ENCODE measurements at places on chromosomes 6 and 20.

DNA sequence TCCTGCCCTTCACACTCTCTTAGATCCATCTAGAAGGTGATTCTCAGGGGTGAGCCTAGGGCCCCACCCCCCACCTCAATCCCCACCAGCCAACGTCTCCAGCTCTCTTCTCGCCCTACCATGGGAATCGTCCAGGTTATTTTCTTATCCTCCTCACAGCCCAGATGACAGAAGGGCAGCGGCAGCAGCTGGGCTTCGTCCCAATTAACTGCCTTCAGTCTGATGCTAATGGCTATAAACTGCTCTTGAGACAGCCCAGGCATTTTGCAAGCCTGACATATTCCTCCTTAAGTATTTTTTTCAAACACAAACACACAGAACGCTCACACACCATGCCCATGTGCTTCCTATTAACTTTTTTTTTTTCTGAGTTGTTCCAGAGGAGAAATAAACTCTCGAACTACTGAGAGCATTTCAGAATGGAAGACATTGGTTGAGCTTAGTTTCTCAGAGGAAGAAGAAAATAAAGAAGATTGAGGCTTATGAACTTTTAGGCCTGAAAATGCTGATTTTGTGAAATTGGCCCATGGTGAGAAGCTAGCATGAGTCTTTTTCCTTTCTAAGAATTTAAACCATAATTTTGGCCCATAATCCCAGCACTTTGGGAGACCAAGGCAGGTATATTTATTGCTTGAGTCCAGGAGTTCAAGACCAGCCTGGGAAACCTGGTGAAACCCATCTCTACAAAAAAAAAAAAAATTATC is 124.6 kb downstream of the EYA2 start:
- peak; percentile 38 for DNase-seq

DNA sequence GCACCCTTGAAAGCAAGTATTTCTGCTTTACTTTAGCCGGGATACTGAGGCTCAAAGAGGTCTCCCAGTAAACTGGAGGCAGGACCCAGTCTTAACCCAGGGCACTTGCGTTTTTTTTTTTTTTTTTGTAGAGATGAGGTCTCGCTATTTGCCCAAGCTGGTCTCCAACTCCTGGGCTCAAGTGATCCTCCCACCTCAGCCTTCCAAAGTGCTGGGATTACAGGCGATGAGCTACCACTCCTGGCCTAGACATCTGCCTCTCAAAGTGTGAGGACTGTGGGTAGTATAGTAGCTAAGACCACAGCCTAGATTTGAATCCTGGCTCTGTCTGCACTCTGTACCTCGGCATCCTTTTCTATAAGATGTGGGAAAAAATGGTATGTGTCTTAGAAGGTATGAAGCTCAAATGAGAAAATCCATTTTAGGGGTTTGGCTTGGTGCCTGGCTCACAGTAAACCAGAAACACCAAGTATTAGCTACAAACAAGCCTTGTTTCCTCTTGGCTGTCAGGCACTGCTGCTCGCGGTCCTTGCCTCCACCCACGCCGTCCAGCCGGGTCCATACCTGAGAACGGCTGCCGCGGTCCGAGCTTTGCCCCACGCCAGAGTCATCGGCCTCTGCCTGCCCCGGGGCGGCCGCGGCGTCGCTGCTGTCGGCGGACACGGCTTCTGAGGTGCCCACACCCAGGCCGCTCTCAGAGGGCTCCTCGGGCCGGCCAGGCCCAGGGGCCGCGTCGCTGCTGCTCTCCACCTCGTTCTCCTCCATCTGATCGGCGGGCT is 1.2 kb downstream of the ZNF335 start:
- peak; percentile 39 for DNase-seq

DNA sequence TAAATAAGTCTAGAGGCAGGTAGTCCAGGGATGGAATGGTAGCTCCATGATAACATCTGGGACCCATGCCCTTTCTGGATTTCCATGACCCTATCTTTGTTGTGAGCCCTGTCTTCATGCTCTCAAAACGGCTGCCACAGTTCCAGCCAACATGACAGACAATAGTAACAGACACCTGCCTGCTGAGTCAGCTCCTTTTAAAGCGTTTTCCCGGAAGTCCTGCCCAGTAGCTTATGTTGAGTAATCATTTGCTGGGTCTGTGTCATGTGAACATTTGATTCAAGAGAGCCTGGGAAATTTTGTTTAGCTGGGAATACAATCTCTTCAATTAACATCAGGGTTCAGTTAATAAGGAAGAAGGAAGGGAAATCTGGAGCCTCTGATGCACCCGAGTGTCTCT is 262.2 kb upstream of the SULF2 start:
- peak; percentile 43 for DNase-seq

- DNase-seq = no peak
Observed at GRCh38 chr6:18186540-18187250, 31.5 kb downstream of the KDM1B start.

DNA sequence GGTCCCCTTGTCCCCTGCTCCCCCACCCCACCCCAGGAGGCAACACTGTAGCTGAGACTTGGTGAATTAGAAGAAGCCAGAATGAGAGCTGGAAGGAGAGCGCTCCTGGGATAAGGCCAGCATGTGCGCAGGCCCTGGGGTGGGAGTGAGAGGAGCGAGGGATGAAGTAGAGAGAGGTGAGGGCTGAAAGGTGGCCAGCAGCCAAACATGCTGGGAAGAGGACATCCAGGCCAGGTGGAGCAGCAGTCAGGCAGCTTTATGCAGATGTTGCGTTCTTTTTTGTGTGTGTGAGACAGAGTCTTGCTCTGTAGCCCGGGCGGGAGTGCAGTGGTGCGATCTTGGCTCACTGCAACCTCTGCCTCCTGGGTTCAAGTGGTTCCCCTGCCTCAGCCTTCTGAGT is 2.2 kb upstream of the BPIFB1 start:
- DNase-seq = no peak

DNA sequence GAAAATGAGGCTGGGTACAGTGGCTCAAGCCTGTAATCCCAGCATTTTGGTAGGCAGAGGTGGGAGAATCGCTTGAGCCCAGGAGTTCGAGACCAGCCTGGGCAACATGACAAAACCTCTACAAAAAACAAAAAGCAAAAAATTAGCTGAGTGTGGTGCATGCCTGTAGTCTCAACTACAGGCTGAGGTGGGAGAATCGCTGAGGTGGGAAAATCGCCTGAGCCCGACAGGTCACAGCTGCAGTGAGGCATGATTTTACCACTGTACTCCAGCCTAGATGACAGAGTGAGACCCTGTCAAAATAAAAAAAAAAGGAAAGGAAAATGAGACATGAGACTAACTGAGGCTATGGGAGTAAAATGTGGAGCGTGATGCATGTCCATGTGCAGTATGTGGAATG is 88.0 kb upstream of the CD83 start:
- no peak for DNase-seq

DNA sequence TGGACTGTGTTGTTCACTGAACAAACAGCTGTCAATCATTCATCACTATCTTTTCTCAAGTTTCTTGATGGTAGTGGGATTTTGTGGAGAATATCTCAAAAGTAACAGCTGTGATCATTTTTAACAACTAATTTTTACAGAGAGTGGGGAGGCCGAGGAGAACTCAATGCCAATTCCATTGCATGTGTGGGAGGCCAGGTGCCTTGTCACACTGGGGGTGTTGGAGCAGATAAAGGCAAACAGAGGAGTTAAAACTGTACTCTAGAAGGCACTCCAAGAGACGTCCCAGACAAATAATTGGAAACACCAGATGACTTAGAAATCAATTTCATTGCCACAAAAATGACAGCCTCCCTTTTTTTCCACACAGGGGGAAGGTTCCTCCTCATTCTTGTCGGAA is 267.2 kb upstream of the PLCB4 start:
- no peak for DNase-seq

DNA sequence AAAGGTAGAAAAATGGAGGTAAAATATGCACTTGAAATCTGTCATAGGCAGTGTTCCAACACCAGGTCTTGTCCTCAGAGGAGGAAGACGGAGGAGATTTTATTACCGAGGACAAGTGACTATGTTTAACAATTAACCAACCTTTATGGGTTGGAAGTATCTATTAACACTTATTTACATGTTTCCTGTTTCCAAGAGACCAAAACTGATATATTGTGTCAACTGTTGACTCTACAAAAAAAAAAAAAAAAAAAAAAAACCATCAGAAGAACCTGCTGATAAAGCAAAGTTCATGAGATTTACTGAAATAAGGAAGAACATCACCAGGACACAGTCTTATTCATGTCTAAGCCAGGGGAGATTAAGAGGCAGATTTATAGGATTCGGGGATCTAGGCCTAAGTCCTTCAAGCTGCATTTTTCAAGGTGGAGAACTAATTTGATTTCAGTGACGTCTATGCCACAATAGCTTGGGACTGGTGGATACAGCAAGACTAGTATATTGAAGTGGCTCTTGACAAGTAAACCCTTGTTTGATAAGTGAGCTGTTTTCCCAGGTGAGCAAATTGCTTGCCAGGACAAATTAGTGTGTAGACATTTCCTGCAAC is 126.6 kb upstream of the NAA20 start:
- DNase-seq = no peak

DNA sequence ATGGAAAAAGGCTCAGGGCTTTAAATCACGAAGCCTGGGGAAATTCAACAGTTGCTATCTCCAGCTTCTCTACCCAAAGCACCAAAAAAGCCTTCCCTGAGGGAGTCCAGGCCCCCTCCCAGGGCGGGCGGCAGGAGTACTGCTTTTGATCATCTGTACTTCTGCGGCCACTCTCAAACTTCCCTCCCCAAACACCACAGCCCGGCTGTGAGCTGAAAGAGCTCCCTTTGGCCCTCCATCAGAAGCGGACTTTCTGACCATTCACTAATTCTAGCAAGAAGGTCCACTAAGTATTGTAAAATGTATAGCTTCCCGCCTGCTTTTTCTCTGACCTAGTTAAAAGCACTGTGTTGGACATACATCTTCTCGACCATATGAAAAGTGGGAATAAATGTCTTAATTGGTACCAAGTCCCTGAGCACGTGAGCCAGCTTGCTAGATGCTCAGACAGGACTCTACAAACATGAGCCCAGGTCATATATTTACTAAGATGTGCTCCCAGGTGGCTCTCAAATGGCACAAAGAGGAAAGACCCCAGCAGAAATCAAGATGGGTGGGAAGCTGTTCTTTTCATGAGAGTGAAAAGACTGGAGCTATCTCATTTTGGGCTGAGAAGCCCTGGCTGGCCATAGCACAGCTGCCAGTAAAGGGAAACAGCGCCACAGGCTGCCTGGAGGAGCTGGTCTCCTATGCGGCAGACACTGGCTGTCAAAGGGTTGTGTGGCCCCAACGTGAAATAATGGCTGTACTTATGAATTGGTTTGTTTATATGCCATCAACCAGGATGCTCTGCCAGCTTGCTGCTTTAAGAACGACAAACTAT is 58.6 kb downstream of the GFOD1 start:
- no peak for DNase-seq

GRCh38 chr6:134938896-134939295 is 11.0 kb downstream of the ALDH8A1 start:
- DNase-seq = no peak

- DNase-seq = peak; percentile 20
Observed at GRCh38 chr6:108902382-108902792, 54.2 kb downstream of the ARMC2 start.

- DNase-seq = no peak
Observed at GRCh38 chr6:163420289-163420614, 5.7 kb downstream of the QKI start.

- DNase-seq = peak; percentile 85
Observed at GRCh38 chr6:14671261-14671681, 553.7 kb downstream of the CD83 start.

DNA sequence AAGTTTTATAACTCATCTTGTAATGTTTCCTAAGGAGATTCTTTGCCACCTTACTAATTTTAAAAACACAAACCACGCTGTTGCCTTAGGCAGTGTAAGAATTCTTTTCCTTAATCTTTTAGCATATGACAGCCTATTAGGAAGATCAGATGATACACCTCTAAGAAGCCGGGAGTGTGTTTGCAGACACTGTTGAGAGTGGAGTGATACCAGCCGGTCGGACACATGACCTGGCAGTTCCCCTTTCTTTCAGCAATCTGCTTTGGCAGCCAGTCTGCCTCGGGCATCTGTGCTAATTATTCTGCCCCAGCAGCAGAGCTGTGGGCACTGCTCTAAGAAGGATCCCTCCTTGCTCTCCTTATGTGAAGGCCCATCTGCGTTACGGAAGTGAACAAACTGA is 50.9 kb downstream of the PLCB4 start:
- peak; percentile 81 for DNase-seq

- peak; percentile 11 for DNase-seq
Observed at GRCh38 chr6:129342243-129342642, 367.7 kb downstream of the ARHGAP18 start.

DNA sequence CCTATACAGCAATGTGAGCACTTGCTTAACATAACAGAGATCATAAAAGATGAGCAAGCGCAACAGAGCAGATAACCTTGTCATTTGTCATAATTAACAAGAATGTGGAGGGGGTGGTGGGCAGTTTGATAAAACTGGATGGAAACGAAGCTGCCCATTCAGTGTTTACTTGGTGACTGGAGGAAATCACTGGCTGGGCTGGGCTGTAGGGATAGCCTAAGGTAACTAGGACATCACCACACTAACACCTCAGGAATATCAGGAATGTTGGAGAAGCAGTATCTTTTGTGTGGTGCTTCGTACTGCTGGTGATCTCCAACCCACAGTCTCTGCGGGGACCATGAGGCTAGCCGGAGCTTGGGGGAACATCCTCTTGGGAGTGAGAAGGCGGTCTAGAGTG is 218.4 kb downstream of the HIVEP2 start:
- DNase-seq = no peak
